Smooth muscle cell of bladder (primary cell): ENCODE measurements at places on chromosomes 1 and 21. TPM values are rescaled to one million over a fixed set of nuclear protein-coding genes. Genes with fewer than 3 reads are reported as not detected.

The TMED5 gene
- 50.6 and 66.4 TPM in 2 replicates for total RNA-seq

The KIAA1614 gene
- total RNA-seq, result 6.7 and 7.0 TPM in 2 replicates

The AGT gene
- 0.28 and 2.7 TPM in 2 replicates for total RNA-seq

The PGBD5 gene
- total RNA-seq, result 0.57 and 0.83 TPM in 2 replicates

The CSRP1 gene
- 116 and 163 TPM in 2 replicates for total RNA-seq

The C1QA gene
- not detected in 2 replicates for total RNA-seq

The S100A14 gene
- total RNA-seq, result 0.18 and 0.28 TPM in 2 replicates

The AMY2A gene
- total RNA-seq, result not detected in 2 replicates

The ZBTB8A gene
- 5.3 and 6.5 TPM in 2 replicates for total RNA-seq

The IFI6 gene
- 15.4 and 25.2 TPM in 2 replicates for total RNA-seq

The MAST2 gene
- 10.7 and 19.6 TPM in 2 replicates for total RNA-seq

The CADM3 gene
- under 0.01 and 0.09 TPM in 2 replicates for total RNA-seq

The NPHS2 gene
- total RNA-seq, result not detected in 2 replicates

The CFHR4 gene
- total RNA-seq, result under 0.01 TPM in 1 of 2 replicates, not detected in the other

The TFF1 gene
- not detected in 2 replicates for total RNA-seq

The ACTL8 gene
- total RNA-seq, result under 0.01 and 0.09 TPM in 2 replicates

The RNU1-3 gene
- 3,030 and 4,050 TPM in 2 replicates for total RNA-seq

The ERICH3 gene
- not detected in 2 replicates for total RNA-seq

The SMIM11 gene
- total RNA-seq, result 8.1 and 19.4 TPM in 2 replicates

The NHLH1 gene
- total RNA-seq, result under 0.01 TPM in 1 of 2 replicates, not detected in the other

The CHI3L2 gene
- total RNA-seq, result 0.28 and 1.4 TPM in 2 replicates

The MTARC1 gene
- total RNA-seq, result 6.2 and 6.8 TPM in 2 replicates

The RRP1 gene
- total RNA-seq, result 11.9 and 16.5 TPM in 2 replicates

The OLIG2 gene
- total RNA-seq, result not detected in 2 replicates

The PIGP gene
- 6.7 and 9.1 TPM in 2 replicates for total RNA-seq

The PKLR gene
- under 0.01 TPM in 1 of 2 replicates, not detected in the other for total RNA-seq

The MAP10 gene
- 1.3 and 1.5 TPM in 2 replicates for total RNA-seq

The DENND4B gene
- total RNA-seq, result 10.2 and 14.4 TPM in 2 replicates

The MAEL gene
- total RNA-seq, result under 0.01 TPM in 1 of 2 replicates, not detected in the other

The FAM229A gene
- total RNA-seq, result 0.71 and 1.1 TPM in 2 replicates

The CR1L gene
- not detected in 2 replicates for total RNA-seq

The FAM78B gene
- total RNA-seq, result 0.14 and 0.28 TPM in 2 replicates

The BSND gene
- not detected in 2 replicates for total RNA-seq

The SASS6 gene
- total RNA-seq, result 1.1 and 1.4 TPM in 2 replicates

The C1orf74 gene
- total RNA-seq, result 2.0 and 2.3 TPM in 2 replicates

The CCDC17 gene
- 0.57 and 0.74 TPM in 2 replicates for total RNA-seq

The PPM1J gene
- 0.55 and 0.57 TPM in 2 replicates for total RNA-seq

The LRRC53 gene
- not detected in 2 replicates for total RNA-seq

The C1orf115 gene
- total RNA-seq, result 0.46 and 0.71 TPM in 2 replicates

The IGSF9 gene
- total RNA-seq, result under 0.01 TPM in 1 of 2 replicates, not detected in the other

The MAD2L2 gene
- 31.5 and 32.6 TPM in 2 replicates for total RNA-seq

The LCE3D gene
- not detected in 2 replicates for total RNA-seq

The OLFML2B gene
- 3.4 and 9.1 TPM in 2 replicates for total RNA-seq

The TRIM17 gene
- 0.09 and 0.14 TPM in 2 replicates for total RNA-seq

The IFNLR1 gene
- not detected in 2 replicates for total RNA-seq

The C4BPB gene
- total RNA-seq, result 0.14 TPM in 1 of 2 replicates, not detected in the other

The ACP6 gene
- total RNA-seq, result 3.4 and 3.7 TPM in 2 replicates

The NPPB gene
- total RNA-seq, result not detected in 2 replicates

The RORC gene
- under 0.01 TPM in 1 of 2 replicates, not detected in the other for total RNA-seq

The DFFB gene
- 7.9 and 8.2 TPM in 2 replicates for total RNA-seq

The RBP7 gene
- total RNA-seq, result not detected in 2 replicates

The BMP8B gene
- not detected in 2 replicates for total RNA-seq

The HSPB7 gene
- total RNA-seq, result 3.8 and 14.5 TPM in 2 replicates

The TADA1 gene
- 8.4 and 9.7 TPM in 2 replicates for total RNA-seq

The TFF2 gene
- total RNA-seq, result not detected in 2 replicates

The BTBD8 gene
- 5.4 and 6.8 TPM in 2 replicates for total RNA-seq

The STIL gene
- total RNA-seq, result 1.7 and 2.6 TPM in 2 replicates

The HMGB4 gene
- not detected in 2 replicates for total RNA-seq

The HAPLN2 gene
- not detected in 2 replicates for total RNA-seq
